ENCODE measurements at places on chromosomes 3 and 15.

DNA sequence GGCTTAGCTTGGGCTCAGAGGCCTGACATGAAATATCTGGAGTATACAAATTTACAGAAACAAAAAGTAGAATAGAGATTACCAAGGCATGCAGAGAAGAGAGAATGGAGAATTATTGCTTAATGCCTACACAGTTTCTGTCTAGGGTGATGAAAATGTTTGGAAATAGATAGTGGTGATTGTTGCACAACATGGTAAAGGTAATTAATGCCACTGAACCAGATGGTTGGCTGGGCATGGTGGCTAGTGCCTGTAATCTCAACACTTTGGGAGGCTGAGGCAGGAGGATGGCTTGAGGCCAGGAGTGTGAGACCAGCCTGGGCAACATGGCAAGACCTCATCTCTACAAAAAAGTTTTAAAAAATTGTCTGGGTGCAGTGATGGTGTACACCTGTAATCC is 46.6 kb upstream of the OSBPL11 start:
- no peak for DNase-seq

DNA sequence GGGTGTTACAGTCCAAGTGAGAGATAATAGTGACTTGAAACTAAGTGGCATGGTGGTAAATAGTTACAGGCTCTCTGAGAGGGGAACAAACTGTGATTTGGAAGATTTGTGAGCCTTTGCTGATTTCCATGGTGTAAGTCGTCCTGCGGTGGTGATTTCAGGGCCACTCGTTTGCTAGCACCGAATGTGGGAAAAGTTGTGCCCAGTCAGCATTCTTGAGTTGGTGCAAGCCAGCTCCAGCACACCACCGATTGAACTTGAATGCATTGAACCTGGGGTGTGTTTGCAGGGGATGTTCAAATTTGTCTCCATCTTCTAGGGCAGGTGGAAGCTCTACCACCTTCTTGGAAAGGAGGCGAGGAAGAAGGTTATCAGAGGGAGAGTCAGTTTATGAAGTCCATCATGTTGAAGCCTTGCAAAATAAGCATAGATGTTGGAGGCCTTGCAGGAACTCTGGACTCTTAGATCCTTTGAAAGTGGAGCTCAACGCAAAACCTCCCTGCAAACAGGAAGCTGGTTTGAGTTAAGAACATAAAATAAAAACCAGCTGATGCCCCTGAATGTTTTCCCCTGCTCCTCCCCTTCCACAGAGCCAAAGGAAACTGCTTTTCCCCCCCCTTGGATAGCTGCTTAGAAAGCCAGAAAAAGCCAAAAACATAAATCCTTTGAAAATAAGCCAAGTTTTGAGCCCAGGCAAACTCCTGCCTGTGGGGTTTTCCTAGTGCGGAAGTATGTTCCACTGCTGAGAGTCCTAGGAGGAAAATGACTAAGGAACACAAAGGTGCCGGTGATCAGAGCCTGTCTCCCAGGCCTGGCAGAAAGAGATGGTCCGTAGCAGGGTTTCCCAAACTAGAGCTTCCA is 21.9 kb downstream of the MAPKBP1 start:
- DNase-seq = peak; percentile 56

DNA sequence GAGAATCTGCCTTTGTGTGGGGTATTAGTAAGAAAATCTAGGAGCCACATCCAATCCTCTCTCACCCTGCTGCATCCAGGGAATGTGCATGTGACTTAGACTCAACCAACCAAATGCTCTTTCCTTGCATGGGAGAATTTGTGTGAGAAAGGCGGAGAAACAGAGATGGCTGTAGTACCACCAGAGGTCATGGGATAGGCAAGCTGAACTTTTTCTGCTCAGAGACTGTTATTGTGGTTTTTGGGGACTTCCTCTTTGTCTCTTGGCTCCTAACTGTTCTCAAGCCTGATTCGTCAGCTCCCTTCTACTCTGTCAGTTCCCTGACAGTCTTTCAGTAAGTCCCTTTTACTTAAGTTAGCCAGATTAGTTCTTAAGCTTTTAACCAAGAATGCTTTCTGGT is 2.6 kb upstream of the ZSCAN2 start:
- no peak for DNase-seq

GRCh38 chr15:48076454-48076853 is 44.3 kb upstream of the SLC24A5 start:
- DNase-seq = no peak

DNA sequence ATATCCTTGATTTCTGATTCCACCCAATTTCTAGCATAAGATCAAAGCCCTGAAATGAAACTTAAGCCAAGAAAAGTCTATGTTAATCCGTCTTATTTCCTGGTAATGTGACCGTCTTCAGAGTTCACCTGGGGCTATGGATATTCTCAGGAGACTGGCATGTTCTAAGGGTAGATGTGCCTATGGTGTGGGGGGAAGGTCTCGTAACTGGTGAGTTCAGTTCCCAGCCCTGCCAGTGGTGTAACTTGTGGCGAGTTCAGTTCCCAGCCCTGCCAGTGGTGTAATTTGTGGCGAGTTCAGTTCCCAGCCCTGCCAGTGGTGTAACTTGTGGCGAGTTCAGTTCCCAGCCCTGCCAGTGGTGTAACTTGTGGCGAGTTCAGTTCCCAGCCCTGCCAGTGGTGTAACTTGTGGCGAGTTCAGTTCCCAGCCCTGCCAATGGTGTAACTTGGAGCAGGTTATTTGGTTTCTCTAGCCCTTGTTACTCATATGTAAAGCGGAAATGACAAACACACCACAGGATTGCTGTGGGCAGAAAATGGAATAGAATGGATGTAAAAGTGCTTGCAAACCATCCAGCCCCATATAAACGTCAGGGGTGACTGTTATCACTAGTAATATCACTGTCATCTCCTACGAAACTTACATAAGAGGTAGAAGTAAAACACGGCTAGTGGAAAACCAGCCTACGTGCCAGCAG is 30.4 kb downstream of the SLC51A start:
- no peak for DNase-seq

GRCh38 chr3:1019157-1019556 is 73.7 kb upstream of the CNTN6 start:
- no peak for DNase-seq

- DNase-seq = no peak
Observed at GRCh38 chr3:191721390-191721861, 260.5 kb downstream of the PYDC2 start.

GRCh38 chr3:9744162-9744561 is 5.6 kb upstream of the OGG1 start:
- no peak for DNase-seq

DNA sequence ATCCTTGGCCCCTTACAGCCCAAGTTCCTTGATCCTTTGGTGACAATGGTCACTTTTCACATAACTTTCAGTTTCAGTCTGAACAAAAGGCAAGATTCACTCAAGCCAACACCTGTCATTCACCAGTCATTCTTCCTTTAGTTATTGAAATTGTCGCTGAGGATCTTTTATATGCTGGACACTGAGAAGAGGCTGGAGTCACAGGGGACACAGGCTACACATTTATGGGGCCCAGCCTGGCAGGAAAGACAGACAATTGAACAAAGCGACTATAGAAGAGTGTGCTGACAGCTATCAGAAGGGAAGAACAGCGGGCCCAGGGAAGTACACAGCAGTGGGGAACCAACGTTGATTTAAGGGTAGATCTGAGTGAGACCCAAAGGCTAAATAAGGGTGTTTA is 69.8 kb upstream of the PROK2 start:
- DNase-seq = no peak

DNA sequence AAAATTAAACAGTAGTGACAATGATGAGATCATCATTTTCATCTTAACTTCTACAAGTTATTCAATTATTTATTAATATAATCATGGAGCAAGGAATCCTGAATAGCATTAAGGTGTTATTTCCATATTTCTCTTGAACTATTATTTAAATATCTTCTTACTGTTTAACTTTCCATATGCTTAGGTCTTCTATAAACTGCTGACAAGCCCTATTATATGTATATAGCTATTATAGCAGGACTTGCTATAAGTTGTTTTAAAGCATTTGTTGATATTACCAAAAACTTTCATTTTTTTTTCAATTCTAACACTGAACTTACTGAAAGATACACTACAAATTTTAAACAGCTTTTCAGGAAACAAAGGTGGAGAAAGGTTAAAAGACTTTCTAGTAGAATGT is 76.7 kb downstream of the PLD1 start:
- no peak for DNase-seq

DNA sequence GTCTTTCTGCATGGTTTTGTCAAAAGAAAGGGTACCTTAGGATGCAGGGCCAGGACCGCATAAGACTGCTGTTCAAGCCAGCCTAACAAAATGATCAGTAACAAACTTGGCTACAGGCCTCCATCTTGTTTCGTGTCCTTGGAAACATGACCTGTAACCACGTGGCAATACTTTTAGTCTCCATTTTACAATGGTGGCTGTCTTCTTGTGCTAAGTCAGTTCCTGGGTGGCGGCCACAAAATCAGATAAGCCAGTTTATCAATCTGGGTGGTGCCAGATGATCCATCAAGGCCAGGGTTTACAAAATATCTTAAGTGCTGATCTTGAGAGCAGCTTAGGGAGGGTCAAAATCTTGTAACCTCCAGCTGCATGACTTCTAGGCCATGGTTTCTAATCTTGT is 57.1 kb upstream of the GK5 start:
- DNase-seq = no peak

DNA sequence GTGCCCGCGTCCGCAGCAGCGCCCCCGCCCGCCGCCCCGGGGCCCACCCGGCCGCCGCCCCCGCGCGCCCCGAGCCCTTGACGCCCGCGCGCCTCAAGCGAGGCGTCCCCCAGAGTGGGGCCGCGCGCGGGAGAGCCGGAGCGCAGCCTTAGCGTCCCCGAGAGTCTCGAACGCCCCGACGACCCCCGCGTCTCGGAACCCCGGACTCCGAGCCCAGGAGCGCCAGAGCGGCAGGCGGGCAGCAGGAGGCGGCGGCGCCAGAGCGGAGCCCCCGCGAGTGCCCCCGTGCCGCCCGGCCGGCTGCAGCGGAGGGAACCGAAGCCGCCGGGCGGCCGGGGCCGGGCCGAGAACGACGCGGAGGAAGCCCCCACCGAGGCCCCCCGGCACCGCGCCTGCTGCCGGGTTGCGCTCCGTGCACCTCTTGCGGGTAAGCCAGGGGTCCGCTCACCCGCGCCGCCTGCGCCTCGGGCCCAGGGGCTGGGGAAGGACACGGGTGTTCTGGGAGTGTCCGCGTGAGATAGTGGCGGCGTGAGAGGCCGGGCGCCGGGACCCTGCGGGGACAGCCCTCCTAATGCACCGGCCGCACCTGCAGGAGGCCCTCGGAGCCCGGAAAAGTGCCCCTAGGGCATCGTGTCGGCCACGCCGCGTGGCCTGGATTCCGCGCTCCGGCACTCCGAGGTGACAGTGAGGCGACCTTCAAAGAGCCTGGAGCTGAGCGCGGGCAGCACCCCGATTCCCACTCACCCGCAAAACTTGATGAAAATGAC is 52.0 kb upstream of the ULK4 start:
- DNase-seq = no peak

GRCh38 chr3:16913264-16913580 is 28.5 kb downstream of the PLCL2 start:
- no peak for DNase-seq

All from amniotic stem cell (primary cell).